NCI-H1048 (cell line): ENCODE measurements at places on chromosomes 2 and 18.
A peak's percentile ranks its signal among the peaks of the same experiment; 100 is the strongest.

DNA sequence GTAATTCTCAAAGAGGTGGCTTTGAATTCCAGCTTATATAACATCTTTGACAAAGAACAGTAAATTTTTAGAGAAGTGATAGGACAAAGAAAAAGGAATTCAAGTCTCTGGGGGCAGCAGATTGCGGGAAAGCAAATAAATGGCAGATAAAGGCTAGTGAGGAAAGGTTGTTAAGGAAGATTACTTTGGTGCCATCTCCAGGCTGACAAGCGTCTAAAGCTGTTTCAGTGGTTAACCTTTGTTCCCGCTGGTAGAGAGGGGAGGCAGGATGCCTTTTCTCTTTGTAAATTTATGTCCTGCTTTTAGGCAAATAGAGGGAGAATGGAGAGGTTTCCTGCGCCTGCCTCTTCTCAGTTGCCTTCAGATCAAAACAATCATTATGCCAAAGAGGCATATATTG lies 431.2 kb upstream of the CHST9 start:
- no peak for DNase-seq

- no peak for DNase-seq
These were observed 61.3 kb downstream of the ATL2 start for GRCh38 chr2:38315707-38316333.

- no peak for DNase-seq
These were observed 107.3 kb upstream of the FAM98A start for GRCh38 chr2:33706410-33706809.

GRCh38 chr18:32439802-32440201 lies 30.9 kb downstream of the GAREM1 start:
- DNase-seq, result no peak

- DNase-seq, result no peak
These were observed 58.4 kb downstream of the ARL4C start for GRCh38 chr2:234438305-234438977.

DNA sequence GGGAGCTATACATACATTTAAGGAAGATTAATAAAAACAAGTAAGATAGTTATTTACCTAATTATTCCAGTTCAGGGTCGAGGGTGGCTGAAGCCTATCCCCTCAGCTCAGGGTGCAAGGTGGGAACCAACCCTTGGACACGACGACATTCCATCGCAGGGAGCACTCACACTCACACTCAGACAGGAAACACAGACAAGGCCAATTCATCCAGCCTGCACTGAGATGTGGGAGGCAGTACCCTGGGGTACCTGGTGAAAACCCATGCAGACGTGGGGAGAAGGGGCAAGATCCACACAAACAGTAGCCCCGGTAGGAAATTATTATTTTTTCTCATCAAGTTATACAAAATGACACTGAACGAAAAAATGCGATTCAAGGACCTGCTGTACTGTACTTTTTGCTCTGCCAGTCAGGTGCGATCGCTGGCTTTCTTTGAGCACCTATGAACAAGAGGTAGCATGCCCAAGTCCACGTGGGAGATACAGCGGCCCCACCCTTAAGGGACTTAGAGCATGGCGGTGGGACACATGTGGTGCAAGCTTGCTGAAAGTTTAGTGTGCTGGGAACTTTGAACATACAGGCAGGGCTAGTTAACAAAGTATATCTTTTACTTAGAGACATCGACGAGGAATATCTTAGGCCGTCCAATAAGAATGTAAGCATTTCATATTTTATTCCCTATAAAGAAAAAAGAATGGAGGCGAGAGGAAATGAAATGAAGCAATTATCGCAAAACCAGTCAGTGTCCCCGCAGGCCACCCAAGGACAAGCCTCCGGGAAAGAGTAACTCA lies 624 bp downstream of the METTL8 start:
- no peak for DNase-seq

DNA sequence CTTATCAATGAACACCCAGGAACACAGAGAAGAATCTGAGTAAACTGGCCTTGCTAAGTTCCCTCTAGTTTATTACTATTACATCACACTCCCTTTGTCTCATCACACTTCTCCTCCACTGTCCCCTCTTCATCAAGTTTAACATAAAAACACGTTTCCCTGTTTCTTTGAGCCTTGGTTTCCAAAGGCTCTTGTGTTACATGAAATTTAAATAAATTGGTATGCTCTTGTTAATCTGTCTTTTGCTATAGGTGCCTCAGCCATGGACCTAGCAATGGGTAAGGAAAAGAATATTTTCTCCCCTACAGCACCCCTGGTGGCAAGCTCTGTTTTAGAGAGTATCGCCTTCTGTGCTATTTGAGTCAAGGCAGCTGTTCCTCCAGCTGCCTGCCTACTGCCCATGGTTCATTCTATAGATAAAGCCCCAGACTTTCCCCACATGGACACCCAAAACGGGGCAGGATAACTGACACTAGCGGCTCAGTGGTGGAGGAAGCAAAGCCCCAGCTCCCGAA lies 31.8 kb downstream of the TGIF1 start:
- no peak for DNase-seq

- no peak for DNase-seq
These were observed 414.4 kb upstream of the SALL3 start for GRCh38 chr18:78565240-78565639.

DNA sequence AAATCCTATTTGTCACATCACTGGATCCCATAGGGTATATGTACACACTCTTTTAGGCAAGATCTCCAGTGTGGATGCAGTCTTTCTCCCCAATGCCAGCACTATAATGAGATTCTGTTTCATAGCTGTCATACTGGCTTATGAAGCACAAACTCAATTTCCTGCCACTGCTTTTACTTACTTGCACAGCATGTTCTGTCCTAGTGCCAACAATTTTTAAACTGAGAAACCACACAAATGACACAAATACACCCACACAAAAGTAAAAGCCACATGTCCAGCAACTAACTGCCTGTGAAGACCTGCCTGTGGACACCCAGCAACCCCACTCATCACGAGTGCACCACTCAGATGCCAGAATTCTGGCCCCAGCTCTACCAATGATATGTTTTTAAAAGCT lies 29.6 kb upstream of the RNU4ATAC start:
- no peak for DNase-seq

GRCh38 chr18:51391731-51392130 lies 194.2 kb upstream of the MEX3C start:
- no peak for DNase-seq

GRCh38 chr2:223306371-223306770 lies 254.4 kb downstream of the KCNE4 start:
- DNase-seq, result no peak

DNA sequence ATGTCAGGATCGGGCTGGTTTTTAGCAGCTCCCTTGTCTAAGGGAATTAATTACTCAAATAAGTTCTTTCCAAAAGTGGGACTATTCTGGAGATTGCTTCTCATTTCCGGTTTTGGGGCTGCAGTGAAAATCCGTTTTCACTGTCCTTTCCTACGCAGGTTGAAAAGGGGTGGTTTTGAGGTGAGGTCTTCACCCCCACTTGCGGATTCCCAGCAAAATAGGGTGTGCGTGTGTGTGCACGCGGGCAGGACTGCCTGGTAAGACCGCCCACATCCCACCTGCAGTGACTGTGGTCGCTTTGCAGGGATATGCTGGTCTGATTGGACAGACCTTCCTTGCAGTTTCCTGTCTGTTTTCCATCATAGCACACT lies 472 bp upstream of the PLEKHM3 start:
- DNase-seq, result no peak

DNA sequence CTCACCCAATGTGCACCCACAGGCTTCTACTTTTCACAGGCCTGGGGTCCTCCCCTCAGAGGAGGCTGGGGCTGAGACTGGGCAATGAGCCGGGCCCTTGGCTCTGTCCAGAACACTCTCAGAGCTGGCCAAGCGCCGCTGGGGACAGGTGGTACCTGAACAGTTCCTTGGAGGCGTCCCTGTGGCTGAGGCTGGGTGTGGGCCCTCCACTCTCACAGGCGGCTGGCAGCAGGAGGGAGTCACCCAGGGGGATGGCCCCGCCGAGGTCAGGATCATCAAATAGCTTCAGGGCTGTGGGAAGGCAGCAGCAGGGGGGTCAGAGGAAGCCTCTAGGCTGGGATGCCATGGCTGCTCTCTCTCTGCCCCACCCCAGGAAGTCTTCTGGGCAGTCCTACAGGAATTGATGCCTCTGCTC lies 27.1 kb downstream of the HS1BP3 start:
- DNase-seq, result no peak

GRCh38 chr18:68703326-68703725 lies 11.6 kb downstream of the TMX3 start:
- DNase-seq, result no peak

- DNase-seq, result peak; percentile 7
These were observed 277.5 kb upstream of the KLHL29 start for GRCh38 chr2:23107327-23107941.

GRCh38 chr2:43221124-43221762 lies 5.2 kb downstream of the ZFP36L2 start:
- DNase-seq, result no peak

- no peak for DNase-seq
These were observed 87.2 kb downstream of the LONRF2 start for GRCh38 chr2:100235098-100235497.

DNA sequence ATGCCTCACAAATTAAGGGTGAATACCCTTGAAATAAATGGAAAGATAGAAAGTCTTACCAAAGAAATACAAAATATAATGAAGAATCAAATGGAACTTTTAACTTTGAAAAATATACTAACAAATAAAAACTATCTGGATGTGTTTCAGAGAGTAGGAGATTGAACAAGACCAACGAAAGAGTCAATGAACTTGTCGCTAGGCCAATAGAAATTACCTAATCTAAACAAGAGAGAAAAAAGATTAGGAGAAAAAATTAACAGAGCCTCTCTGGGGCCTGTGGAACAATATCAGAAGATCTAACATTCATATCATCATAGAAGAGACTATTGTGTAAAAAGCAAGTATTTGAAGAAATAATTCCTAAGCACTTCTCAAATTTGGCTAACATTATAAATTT lies 11.1 kb downstream of the FRZB start:
- no peak for DNase-seq

DNA sequence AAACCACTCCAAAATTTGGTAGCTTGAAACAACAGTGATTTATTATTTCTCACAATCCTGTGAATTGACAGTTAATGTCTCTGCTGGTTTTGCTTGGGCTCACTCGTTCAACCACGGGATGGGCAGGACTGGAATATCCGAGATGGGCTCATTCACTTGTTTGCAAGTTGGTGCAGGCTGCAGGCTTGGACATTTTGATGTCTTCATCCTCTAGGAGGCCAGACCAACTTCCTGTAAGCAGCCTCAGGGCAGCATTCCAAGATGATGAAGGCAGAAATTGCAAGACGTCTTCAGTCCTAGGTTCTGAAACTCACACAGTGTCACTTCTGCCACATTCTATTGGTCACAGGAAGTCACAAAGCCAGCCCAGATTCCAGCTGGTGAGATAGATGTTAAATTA lies 47.1 kb downstream of the GPR39 start:
- DNase-seq, result no peak

DNA sequence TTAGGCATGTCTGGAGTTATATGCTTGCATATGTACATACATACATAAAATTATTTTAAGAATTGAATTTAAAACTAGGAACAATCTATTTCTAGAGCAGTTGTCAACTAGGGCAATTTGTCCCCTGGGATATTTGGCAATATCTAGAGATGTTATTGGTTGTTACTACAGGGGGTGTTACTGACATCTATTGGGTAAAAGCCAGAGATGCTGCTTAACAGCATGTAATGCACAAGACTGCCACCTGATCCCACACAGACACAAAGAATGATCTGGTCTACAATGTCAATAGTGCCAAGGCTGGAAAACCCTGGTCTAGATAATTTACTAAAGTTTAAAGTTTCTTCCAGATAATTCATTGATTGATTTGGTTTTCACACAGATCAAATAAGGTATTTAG lies 185.3 kb downstream of the NYAP2 start:
- DNase-seq, result no peak
